ENCODE measurements at places on chromosomes 6 and 20.
A peak's percentile ranks its signal among the peaks of the same experiment; 100 is the strongest.

DNA sequence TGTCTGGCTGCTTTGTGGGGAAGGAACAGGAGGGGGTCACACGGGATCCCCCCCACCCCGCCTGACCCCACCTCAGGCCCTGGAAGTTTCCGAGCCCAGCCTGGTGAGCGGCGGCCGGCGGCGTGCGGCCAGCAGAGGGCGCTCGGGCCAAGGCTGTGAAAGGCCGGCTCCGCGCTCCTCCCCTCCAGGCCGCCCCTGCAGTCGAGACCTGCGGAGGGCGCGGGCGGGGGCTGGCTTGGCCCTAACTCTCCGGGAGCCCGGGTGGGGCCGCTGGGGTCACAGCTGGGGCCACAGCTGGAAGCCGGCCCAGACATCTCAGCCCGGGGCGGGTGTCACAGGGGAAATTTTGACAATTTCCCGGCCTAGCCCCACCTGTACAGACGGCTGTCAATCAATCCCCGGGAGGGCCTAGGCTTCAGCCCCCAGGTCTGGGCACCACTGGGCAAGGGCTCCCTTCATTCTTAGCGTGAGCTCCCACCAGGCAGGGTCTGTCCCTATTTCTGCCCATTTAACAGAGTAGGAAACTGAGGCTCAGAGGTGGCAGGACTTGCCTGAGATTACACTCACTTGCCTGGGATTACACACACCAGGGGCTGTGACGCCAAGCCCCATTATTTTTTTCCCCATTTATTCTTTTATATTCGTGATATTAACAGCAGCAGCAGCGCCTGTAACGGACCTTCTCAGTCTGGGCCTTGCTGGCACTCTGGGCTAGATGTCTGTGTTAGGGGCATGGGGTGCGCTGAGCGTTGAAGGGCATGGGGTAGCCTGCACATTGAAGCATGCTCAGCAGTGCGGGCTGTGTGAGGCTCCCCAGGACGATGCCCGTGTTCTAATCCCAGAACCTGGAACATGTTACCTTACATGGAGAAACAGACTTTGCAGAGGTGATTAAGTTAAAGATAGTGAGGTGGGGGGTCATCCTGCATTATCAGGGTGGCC is 23.0 kb downstream of the ZBP1 start:
- DNase-seq: peak; percentile 89

DNA sequence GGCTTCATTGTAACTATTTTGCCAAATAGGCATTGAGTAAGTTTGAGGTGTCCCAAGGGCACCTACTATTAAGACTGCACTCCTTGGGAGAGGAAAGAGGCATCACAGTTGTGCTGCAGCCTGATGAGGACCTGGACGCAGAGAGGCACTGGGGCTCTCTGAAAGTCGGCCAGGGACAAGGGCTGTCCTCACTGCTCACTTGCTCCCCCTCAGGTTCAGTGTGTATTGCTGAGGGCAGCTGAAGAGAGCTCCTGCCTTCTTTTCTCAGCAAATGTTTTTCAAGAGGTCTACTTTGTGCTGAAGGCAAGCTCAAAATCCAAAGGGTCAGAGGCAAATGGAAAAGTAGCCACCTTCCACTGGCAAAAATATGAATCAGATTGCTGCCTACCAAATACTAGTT is 331.8 kb downstream of the RIMS1 start:
- DNase-seq: no peak

DNA sequence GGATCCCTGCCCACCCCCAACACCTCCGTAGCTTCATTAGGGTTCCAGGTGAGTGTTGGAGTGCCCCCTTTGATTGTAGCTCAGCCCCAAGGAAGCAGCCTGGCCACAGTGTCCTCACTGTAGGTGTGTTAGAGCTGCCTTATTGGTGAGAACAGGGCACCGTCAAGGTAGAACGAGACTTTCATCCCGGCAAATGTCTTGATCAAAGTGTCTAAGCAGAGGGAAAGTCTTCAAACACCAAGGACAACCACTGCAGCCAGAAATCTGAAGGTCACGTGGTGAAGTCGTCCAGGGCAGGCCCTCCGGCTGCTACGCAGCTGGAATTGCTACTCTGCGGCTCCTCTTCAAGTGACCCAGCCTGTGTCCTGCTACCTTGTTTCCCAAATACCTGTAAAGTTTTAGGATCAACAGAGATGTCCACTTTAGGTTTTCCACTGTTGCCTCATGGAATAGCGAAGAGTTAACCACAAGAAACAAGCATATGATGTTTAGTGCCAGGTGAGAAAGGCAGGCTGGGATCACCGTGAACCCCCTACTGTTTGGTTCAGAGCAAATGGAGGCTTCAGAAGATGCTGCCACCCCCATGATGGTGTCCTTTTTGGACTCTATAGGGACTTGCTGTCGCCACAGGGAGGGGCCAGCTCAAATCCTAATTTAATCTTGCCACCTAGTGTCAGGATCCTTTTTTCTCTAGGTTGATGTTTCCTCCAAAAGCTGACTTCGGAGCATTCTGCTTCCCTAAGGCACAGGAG is 1.7 kb upstream of the DLL1 start:
- no peak for DNase-seq

- no peak for DNase-seq
Observed at GRCh38 chr20:60097285-60097684, 139.1 kb downstream of the CDH26 start.

DNA sequence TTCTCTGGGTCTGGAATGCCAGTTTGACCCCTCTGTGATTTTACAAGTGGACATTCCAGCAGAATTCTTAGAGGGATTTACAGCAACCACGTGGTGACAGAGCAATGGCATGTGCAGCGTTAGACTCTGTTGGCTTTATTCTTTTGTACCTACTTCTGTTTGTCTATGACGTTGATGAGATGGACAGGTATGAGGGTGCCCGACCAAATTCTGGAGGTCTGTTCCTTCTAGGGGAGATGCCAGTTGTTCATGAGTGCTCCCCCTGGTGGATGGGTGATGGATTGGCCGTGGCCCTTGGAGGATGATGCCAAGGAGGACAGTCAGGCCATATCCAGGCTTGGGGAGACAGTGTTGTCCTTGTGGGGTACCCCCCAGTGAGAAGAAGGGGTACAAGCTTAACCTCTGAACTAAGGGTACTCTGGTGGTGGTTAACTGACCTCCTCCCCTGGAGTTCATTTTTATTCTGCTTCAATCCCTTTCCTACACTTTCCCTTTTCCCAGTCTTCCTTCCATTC is 198.6 kb downstream of the DTNBP1 start:
- no peak for DNase-seq

- DNase-seq: no peak
Observed at GRCh38 chr6:100617633-100618350, 153.1 kb upstream of the SIM1 start.

All from Right ventricle myocardium inferior (tissue), 1 donor.